Posterior cingulate gyrus (tissue), 11 donors: ENCODE measurements at places on chromosomes 7 and 10.

- DNase-seq, result peak; percentile 12
Observed at GRCh38 chr10:12262278-12262981, 66.4 kb downstream of the CDC123 start.

DNA sequence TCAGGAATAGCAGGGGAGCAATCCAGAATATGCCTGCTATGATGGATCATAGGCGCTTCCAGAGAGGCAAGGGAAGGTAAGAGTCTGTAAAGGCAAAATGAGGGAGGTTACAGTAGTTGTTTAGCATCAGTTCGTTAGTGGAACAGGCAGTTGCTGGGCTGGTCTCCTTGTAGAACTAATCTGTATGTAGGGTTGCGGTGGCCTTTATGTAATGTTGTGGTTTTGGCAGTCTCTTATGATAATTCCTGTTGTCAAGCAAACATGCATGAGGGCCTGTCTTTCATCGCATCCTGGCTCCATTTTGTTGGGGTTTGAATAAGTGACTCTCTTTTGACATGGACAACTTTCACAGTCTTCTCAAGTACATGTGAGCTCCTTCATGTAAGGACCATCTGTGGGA lies 427.8 kb upstream of the LRGUK start:
- no peak for DNase-seq

GRCh38 chr10:23479798-23480473 lies 41.1 kb downstream of the OTUD1 start:
- no peak for DNase-seq

DNA sequence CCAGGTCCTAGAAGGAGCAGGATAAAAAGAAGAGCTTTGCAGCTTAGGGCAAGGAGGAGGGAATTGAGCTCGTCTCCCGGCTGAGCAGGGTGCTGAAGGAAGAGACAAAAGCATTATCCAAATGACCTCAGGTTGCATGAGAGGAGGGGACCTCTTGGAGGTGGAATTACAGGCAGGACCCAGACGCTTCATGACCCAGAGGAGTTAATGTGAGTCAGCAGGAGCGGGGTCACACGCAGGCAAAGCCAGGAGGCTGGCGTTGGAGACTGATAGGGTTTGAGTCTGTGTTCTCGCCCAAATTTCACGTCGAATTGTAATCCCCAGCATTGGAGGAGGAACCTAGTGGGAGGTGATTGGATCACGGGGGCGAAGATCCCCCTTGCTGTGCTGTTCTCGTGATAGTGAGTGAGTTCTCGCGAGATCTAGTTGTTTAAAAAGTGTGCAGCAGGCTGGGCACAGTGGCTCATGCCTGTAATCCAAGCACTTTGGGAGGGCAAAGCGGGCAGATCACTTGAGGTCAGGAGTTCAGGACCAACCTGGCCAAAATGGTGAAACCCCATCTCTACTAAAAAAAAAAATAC lies 63.7 kb upstream of the AUTS2 start:
- no peak for DNase-seq

DNA sequence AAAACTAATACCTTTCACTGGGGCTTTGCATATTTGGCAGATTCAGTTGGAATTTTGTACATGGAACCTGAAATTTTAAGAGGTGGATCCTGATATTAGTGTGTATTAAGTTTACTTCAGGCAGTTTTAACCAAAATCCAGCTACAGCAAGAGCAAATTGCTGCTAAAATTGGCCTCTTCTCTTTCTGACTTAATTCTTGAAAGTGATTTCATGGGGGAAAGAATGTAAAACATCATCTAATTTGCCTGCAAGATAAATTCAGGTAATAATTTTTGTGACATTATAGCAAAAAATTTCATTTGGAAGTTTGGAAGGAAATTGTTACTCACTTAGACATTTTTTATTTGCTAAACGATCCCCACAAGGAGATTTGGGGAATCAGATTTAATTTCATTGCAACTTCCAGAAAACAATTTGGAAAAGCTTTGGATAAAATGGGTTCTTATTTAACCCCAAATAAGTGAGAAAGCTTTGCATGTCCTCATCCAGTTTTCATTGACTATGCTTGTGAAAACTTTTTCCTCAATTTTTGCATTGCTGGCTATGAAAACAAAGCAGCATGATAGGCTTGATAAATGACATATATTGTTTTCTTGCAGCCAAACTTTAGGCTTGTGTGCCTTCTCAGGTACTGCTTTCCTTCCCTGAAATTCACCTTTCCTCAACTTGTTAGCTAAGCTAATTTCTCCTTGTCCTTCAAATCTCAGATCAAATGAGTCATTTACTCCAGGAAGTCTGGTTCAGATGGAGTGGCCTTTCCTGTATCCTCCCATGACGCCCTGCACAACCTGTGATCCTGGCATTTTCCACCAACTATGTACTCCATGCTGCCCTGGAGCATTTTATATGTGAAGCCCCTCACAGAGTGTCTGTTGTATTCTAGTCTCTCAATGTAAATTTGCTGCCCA lies 27.4 kb upstream of the ZNF438 start:
- DNase-seq, result no peak

GRCh38 chr10:46037107-46037825 lies 6.8 kb upstream of the NCOA4 start:
- no peak for DNase-seq

GRCh38 chr10:124693396-124693795 lies 50.8 kb downstream of the FAM53B start:
- DNase-seq, result peak; percentile 62

- DNase-seq, result no peak
Observed at GRCh38 chr10:11958956-11959355, 83.7 kb downstream of the UPF2 start.
